Heart right ventricle (tissue), 16 donors: ENCODE measurements at places on chromosomes 5 and 9. TPM values are rescaled to one million over a fixed set of nuclear protein-coding genes. Genes with fewer than 3 reads are reported as not detected.

PCDHB5 gene
- total RNA-seq, result 2.4 TPM

NINJ1 gene
- 77.1 TPM for total RNA-seq

ENTREP1 gene
- 24.8 TPM for total RNA-seq

PROB1 gene
- total RNA-seq, result 28.8 TPM

C9orf50 gene
- not detected for total RNA-seq

GHR gene
- 8.1 TPM for total RNA-seq

IFNE gene
- total RNA-seq, result not detected

KIAA0825 gene
- 2.5 TPM for total RNA-seq

IL33 gene
- 26.9 TPM for total RNA-seq

PCDHB14 gene
- total RNA-seq, result 5.9 TPM

NMUR2 gene
- total RNA-seq, result not detected

GLDC gene
- not detected for total RNA-seq

PLK2 gene
- 149 TPM for total RNA-seq

FOXD4L4 gene
- total RNA-seq, result not detected

DIMT1 gene
- total RNA-seq, result 16.6 TPM

ANXA1 gene
- total RNA-seq, result 42.4 TPM

CD14 gene
- 35.5 TPM for total RNA-seq

FBP2 gene
- 0.51 TPM for total RNA-seq

NR2F1 gene
- 1.1 TPM for total RNA-seq

ZER1 gene
- total RNA-seq, result 71.1 TPM

C5orf63 gene
- total RNA-seq, result 10.3 TPM

PRR16 gene
- 18.5 TPM for total RNA-seq

ARHGEF37 gene
- 15.8 TPM for total RNA-seq

QRFP gene
- total RNA-seq, result not detected

LCN1 gene
- not detected for total RNA-seq

EQTN gene
- not detected for total RNA-seq

GABRG2 gene
- not detected for total RNA-seq

CENPH gene
- total RNA-seq, result 2.4 TPM

AGXT2 gene
- total RNA-seq, result not detected

IL9 gene
- not detected for total RNA-seq

PCDHGA3 gene
- 16.6 TPM for total RNA-seq

TDRD7 gene
- total RNA-seq, result 7.8 TPM

FRRS1L gene
- 0.98 TPM for total RNA-seq
